ENCODE measurements at places on chromosomes 5 and 9.

GRCh38 chr9:137145731-137146526 lies 7.0 kb downstream of the GRIN1 start:
- DNase-seq: no peak

DNA sequence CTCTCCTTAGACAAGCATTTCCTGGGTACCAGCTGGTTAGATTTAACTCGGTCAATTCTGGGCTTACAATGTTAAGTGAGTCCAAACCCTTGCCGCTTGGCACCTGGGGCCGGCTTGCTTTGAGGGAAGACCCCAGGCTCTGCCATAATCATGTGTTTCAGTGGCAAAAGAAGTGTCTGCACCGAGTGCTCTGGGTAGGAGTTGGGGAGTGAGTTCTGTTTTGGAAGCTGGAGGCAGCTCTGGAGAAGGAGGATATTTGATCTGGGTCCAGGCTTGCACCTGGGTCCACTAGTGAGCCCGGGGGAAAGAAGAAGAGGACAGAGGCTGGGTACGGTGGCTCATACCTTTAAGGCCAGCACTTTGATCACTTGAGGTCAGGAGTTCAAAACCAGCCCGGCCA lies 8.4 kb upstream of the OLFM1 start:
- DNase-seq: no peak

DNA sequence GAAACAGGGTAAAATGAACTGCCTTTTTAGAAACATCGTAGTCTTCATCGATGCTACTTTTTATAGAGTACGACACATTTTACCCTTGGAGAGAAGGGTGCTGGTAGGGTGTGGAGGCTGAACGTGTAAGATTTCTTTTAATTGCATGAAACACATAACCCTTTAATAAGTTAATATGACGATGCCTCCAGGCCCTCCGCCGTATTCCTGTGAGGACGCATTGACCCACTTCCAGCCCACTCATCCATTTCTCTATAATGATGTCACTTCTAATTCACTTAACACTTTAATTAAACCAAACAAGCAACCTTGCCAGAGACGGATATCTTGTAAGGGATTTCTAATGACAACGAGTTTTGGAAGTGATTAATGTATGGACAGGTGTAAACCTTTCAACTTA lies 158.7 kb downstream of the IRX2 start:
- DNase-seq: no peak

DNA sequence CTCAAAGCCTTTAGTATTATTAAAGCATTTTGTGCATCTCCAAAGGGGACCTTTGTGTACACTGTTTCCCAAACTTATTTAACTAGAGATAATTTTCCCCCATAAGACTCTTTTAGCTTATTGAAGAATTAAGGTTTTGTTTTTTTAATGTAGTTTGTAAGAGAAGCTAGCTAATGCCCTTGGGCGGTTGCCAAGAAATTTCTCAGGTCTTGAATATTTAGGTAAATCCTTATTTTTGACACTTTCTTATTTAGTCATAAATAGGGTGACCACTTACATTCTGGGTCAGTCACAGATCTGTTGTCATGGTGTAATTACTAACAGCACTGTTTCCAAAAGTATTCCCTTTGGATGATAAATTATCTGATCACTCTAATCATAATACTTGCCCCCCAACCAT lies 27.2 kb downstream of the TNFAIP8 start:
- no peak for DNase-seq

- no peak for DNase-seq
Measured at GRCh38 chr9:132200706-132201105, 38.8 kb downstream of the NTNG2 start.

- DNase-seq: no peak
Measured at GRCh38 chr5:171462136-171462927, 42.9 kb downstream of the FGF18 start.

GRCh38 chr9:109161471-109161870 lies 5.6 kb downstream of the FRRS1L start:
- no peak for DNase-seq

- no peak for DNase-seq
Measured at GRCh38 chr5:124040799-124041198, 528.8 kb downstream of the CSNK1G3 start.

GRCh38 chr5:132238901-132239500 lies 11.3 kb upstream of the P4HA2 start:
- DNase-seq: no peak

DNA sequence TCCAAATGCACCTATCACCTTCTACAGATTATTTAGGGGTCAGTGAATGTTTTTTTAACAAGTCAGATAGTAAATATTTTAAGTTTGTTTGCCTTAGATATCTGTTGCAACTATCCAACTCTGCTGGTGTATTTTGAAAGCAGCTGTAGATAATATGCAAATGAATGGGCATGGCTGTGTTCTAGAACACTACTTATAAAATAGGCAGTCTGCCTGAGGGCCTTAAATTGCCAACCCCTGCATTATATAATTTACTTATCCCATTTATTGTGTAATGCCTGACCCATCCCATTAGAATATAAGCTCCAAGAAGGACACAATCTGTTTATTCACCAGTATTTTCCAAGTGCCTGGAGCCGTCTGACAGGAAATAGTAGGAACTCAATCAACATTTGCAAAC lies 149.0 kb downstream of the TTC39B start:
- no peak for DNase-seq

- no peak for DNase-seq
Measured at GRCh38 chr9:37787059-37787458, 2.2 kb upstream of the EXOSC3 start.

DNA sequence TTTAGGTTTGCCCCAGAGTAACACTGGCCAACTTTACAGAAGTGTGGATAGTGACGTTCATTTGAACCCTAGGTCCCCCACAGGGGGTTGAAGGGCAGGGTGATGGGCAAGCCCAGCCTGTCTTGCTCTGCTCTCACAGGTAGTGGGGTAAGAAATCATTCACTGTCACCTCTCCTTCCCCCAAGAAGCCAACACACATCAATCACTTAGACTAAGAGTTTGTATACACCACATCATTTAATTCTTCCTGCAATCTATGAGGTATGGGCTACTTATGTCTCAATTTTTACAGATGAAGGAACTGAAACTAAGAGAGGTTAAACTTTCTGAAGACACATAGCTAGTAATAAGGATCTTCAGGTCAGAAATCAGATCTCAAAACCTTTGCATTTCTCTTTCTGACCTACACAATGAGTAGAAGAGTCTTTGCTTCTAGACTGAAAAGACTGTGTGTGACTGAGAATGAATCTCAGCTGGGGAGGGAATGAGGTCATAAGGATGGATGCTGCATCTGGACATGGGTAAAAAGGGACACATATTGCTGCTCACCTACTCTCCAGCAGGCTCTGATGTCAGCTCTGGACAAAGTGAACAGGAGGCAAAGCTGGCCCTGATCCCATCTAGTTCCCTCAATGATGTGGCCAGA lies 81.0 kb upstream of the EQTN start:
- DNase-seq: no peak

GRCh38 chr5:74798977-74799911 lies 32.2 kb downstream of the NSA2 start:
- no peak for DNase-seq
